ENCODE measurements at places on chromosomes 16 and 17.

- DNase-seq = no peak
Observed at GRCh38 chr17:19386974-19387920, at the start of gene MFAP4. TSS of gene MFAP4 (minus strand) at chr17:19387190. CDS start at chr17:19387155, 35 bp downstream.

- no peak for DNase-seq
Observed at GRCh38 chr16:47727131-47727530, 266.0 kb downstream of the PHKB start.

- DNase-seq = no peak
Observed at GRCh38 chr16:87076950-87077749, 240.0 kb downstream of the C16orf95 start.

DNA sequence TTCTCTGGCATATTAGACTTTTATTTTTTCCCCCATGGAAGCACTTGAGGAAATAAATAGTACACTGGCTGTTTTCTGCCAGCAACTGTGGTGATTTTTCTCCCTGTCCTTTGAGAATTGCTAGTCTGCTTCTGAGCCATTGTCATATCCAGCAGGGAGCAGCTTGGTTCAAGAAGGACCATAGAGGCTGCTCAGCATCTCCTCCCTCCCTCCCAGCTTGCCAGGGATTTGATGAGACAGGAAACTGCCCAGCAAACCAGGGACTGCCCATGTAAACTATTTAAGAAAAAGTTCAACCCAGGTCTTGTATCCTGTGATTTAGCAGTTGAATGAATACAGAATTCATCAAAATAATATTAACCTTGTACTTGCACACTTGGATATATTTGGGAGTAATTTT, 39.5 kb downstream of the CYB5B start:
- no peak for DNase-seq

GRCh38 chr17:29572691-29573557, 4.4 kb downstream of the TP53I13 start:
- no peak for DNase-seq

GRCh38 chr17:48429156-48429555, 858 bp downstream of the SKAP1 start:
- no peak for DNase-seq

DNA sequence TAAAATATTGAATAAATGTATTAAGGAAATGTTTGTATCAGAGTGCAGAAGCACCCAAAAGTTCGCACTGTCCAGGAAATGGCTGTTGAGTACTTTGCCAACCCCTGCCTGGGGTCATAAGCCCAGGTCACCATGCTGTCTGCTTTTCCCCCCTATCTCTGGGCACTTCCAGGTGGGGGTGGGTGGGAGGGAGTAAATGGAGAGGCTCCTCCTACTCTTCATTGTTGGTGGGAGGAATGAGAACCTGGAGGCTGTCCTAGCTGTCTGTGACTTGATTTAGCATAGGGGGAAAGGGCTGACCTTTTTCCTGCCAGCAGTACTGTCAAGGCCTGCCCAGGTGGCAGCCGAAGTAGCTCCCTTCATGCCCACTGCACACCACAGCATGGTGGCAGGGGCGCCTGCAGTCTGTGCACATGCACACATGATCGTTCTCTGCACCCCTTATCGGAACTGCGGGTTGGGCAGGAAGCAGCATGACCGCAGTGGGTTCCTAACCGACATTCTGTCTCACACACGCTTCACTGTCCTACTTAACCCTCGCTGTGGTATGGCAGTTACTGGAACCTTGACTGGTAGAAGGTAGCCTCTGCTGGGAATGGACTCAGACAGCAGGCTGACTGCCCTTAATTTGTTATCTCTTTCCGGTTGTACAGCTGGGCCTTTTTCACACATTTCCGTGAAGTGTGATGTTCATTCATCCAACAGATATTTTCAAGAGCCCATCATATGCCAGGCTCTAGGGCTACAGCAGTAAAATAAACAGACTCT, 41.5 kb downstream of the LDHD start:
- DNase-seq = peak; percentile 70

- no peak for DNase-seq
Observed at GRCh38 chr17:13550291-13550690, 51.4 kb downstream of the HS3ST3A1 start.

DNA sequence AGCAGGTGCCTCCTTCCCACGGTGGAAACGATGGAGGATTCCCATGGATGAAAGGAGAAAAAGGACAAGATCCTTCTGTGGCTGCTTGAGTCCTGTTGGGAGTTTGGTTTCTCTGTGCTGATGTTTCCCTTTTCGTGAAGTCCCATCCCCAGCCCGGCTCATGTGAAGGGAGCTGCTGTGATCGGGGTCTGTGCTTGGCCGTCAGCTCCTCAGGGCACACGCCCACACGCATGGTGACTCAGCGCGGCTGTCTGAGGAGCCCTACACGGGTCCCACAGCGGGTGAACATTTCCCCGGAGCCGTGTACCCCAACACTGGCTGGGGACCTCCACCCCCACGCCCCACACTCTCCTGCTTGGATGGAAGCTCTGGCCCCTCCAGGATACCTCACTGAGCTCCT, 44.5 kb upstream of the SSTR5 start:
- no peak for DNase-seq

DNA sequence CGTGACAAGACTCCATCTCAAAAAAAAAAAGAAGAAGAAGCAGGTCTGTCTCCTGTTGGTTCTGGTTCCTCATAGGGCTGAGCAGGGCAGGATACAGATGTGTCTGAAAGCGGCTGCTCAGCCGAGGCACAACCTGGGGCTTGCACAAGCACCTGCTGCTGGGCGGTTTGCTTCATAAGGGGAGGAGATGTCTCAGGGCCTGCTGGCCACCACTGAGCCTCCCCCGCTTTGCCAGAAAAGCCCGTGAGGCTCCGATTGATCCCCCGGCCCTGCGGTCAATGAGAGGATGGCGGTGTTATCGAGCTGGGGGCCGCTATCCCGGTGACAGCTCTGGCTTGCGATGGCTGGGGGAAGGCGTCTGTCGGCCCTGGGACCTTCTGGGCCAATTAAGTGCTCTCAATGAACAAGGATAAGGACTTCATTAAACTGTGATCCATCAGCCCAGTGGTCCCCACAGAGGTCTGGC, 162.0 kb downstream of the SDK2 start:
- DNase-seq = no peak

DNA sequence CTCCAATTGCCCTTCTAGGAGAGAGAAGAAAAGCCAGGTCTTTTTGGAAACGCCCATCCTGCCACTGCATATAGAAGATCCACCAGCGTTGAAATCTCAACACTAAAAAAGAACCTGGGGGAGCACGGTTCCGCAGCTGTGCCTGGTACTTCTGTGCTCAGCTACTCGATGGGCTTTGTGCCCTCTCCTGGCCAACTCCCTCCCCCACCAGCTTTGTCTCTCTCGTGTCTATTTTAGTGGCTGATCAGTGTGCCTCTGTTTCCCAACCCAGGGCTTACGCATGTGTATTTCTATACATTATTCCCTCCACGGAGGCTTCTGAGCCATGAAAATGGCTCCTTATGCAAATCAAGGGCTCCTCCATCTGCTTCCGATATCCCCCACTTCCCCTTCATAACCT, 83.5 kb downstream of the RBFOX3 start:
- no peak for DNase-seq

- no peak for DNase-seq
Observed at GRCh38 chr17:1137465-1137894, 42.3 kb downstream of the ABR start.

DNA sequence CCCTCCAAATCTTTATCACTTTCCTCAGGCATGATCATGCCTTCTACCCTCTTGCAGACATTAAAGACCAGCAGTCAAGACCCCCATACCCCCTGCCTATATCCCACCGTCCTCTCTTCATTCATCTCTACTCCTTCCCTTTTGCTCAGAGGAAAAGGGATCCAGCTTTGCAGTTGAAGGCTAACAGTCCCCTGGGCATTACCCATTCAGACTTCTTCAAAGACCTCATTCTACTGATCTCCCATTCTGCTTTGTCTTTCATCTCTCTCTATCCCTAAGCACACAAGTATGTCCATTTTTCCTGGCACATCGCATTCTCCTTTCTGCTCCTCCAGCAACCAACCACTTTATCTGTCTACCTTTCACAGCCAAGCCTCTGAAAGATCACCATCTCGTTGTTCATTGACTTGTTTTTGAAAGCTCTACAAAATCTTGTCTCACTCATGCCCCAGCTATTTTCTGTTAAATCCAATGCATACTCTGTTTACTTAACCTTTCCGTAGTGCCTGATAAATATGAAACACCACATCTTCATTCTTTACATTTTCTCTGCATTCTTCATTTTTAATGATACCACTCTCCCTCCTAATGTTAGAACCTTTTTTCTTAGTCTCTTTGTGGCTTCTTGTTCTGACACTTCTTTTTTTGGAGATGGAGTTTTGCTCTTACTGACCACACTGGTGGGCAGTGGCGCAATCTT, 14.1 kb upstream of the LCMT1 start:
- DNase-seq = no peak

- no peak for DNase-seq
Observed at GRCh38 chr16:85759136-85759535, 8.2 kb upstream of the C16orf74 start.

- DNase-seq = no peak
Observed at GRCh38 chr17:76085731-76086366, 6.9 kb downstream of the ZACN start.

GRCh38 chr17:2894782-2895181, 98.5 kb downstream of the RAP1GAP2 start:
- no peak for DNase-seq

DNA sequence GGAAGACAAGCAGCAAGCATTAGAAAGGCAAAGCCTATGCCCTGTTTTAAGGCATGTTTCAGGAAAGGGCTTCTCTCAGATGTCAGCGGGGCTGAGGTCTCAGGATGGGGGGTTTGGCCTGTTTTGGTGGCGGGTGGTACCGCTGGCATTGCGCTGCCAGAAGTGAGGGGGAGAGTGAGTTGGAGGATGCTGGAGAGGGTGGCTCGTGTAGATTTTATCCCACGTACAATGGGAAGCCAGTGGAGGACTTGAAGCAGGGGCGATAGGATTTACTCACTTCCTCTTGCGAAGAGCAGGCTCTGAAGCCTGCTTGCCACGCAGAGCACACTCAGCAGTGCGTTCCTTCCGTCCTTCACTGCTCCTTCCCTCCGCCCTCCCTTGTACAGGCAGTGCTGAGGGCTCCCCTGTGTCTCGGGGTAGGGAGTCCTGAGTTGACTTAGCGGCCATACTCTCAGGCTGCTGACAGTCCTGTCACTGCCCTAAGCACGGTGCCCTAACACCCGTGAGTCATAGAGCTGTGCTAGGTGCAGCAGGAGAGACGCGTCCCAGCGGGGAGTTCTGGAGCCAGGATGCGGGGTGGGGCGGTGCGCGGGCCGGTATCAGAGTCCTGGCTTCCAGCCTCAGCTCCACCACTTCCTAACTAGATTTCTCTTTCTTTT, 113.1 kb downstream of the SNX29 start:
- DNase-seq = no peak

GRCh38 chr17:81043725-81044427, 8.9 kb downstream of the BAIAP2 start:
- DNase-seq = no peak

GRCh38 chr17:79811011-79811867, 14.4 kb upstream of the CBX8 start:
- DNase-seq = no peak

DNA sequence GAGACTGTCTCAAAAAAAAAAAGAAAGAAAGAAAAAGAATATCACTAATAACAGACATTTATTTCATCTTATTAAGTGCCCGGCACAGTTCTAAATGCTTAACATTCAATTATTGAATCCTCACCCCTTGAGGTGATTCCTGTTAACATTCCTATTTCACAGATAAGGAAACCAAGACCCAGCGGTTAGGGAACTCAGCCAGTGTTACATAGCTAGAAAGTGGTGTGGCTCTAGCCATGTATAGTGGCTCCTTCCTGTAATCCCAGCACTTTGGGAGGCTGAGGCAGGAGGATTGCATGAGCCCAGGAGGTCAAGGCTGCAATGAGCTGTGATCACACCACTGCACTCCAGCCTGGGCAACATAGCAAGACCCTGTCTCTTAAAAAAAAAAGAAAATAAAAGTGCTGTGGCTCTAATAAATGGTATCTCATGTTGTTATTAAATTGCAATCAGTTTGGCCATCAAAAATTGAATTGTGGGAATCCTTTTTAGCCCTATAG, 28.1 kb downstream of the ZNRF1 start:
- no peak for DNase-seq

GRCh38 chr17:1985686-1986085, 39.4 kb downstream of the RTN4RL1 start:
- DNase-seq = no peak

DNA sequence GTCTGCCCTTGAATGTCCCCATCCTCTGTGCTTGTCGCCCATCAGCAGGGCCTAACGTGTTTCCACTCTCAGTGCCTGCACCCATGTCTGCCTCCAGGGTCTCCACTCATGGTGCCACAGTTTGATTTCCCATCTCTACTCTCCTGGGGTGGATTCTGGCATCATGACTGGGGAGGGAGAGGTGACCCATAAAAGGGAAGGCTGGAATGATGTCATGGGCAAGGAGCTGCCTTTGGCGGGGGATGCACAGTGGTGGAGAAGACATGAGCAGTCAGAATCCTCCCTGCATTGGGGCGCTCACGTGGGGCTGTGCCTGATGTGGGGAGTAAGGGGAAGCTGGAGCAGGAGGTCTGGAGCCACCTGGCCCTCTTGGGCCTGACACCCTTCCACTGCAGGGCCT, 100.9 kb downstream of the USP22 start:
- DNase-seq = no peak

GRCh38 chr17:59378675-59379074, 47.2 kb downstream of the YPEL2 start:
- no peak for DNase-seq

DNA sequence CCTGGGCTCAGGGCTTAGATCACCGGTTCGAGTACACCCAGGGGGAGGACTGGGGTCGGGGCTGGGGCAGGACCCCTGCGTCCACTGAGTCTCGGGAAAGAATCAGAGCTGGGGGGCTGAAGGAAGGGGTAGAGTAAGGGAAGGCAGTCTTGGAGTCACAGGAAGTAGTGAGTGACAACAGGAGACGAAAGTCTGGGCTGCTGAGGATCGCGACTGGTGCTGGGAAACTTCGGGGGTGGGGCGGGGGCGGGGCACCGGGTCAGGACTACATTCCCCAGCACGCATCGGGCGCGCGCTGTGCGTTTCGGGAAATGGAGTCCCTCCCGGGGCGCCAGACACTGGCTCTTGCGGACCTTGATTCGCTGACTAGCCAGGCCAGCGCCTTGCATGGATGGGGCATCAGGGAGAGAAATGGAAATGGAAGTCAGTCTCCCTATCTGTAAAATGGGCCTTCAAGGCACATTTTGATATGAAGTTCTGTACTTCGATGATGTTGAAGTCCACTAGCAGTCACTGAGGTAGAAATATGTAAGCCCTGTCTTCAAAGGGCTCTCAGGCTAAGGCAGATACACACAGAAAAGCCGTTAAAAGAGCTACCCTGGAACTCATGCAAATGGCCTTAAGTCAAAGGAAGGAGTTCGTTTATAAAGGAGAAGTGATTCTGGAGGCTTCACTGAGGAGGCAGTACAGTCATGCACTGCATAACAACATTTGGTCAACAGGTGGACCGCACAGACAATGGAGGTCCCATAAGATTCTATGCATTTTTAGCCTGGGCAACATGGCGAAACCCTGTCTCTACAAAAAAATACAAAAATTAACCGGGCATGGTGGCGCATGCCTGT, 697 bp downstream of the CTF1 start:
- DNase-seq = peak; percentile 63

Measured in stimulated activated CD4-positive, alpha-beta T cell treated with anti-CD3 and anti-CD28 coated beads, Interleukin-15, amount 100 ng/mL, for 1 hour (primary cell).